HCEC 1CT (cell line): ENCODE measurements at places on chromosomes 12 and 14.

DNA sequence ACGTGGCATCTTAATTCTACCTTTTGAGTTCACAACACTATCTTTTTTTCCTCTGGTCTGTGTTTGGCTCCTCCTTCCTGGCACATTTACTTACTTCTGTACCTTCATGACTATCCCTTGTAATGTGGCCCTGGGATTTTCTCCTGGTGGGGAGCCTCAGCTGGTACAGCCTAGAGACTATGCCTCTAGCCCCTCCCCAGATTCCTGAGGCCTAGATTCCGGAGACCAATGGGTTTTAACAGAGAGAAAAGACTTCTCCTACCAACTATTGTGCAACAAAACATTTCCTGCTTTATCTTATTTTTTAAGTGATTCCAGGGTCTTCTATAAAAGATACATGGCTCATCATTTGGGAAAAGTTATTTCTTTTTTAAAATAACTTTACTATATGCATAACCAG lies 216.2 kb upstream of the KRR1 start:
- DNase-seq: no peak

GRCh38 chr12:6672143-6672542 lies 9.2 kb upstream of the ING4 start:
- no peak for DNase-seq

DNA sequence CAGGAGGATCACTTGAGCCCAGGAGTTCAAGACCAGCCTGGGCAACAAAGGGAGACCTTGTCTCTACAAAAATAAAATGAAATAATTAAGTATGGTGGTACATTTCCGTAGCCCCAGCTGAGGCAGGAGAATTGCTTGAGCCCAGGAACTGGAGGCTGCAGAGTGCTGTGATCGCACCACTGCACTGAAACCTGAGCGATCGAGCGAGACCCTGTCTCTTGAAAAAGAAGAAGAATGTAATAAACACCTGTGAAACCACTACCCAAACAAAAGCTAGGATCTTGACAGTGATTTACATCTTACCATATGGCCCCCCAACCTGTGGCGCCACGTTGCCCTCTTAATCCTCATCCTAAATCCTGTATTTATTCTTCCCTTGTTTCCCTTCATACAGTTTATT lies 5.7 kb upstream of the DTX1 start:
- DNase-seq: no peak

DNA sequence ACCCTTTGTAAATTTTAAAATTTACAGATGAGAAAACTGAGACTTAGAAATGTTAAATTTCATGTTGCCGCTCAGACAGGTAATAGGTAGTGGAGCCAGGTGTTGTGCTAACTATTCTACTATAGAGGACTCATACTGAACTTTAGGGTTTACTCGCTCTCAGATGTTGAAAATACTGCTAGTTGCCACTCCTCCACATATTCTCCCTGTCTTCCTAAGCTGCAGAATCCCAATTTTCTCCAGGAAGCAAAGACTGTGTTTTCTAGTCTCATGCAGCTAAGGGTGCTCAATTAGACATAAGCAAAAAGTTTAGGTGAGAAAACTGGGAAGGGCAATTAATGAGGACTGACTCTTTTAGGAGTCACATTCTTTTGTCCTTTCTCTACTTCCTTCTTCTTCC lies 612.3 kb downstream of the KCNH5 start:
- DNase-seq: no peak

GRCh38 chr14:70032447-70032846 lies 153.2 kb downstream of the SMOC1 start:
- no peak for DNase-seq

DNA sequence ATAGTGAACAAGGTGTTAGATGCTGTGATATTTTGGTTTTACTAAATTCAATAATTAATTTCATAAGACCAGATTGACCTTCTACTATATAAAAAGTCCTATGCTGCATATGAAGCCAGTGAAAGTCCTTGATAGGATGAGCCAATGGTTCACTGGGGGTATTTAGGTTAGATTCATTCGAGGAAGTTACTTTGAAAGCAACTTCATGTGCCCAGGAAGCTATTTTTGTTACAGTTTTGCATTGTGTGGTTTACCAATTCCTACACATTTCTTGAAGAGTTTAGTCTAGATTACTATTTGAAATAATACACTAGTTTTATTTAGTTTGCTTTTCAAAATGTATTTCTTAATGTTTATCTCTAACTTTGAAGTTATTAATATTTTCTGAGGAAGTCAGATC lies 58.5 kb upstream of the RMST start:
- no peak for DNase-seq

- DNase-seq: peak; percentile 32
These were observed 3.2 kb upstream of the ADAM21 start for GRCh38 chr14:70448633-70449340.

DNA sequence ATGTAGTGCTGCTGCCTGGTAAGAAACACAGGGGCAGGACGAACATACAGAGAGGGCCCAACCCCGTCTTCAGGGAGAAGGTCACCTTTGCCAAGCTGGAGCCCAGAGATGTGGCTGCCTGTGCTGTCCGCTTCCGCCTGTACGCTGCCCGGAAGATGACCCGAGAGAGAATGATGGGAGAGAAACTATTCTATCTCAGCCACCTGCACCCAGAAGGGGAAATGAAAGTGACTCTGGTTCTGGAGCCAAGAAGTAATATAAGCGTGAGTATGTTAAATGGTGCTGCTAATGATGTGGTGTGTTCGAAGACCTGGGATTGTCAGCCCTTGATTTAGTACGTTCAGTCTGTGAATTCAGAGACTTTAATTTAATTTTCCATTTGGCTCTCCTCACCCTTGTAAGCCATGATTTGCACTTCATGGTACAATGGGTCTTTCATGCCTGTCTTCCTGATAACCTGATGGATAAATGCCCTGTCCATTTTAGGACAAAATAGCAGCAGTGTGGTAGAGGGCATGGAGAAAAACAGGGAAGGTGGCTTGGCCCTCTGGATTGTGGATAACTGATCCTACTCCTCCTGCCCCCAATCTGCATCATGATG lies 318.9 kb downstream of the SNAPC1 start:
- DNase-seq: no peak

DNA sequence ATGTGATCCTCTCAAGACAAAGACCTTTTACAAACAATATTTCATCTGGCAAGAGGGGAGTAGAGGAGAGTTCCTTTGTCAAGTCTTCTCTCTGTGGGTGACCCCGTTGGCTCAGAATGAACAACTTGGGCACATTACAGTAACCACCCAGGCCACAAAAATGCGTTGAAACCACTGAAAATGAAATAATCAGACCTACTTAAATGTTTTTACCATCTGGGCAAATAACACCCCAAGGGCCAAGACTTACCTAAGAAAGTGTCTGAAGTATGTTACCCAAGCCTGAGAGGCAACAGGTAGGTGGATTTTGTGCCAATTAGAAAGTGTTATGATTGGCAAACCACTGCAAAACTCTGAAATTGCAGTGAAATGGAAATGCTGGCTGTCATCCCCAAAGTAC lies 1.3 kb downstream of the TC2N start:
- no peak for DNase-seq

DNA sequence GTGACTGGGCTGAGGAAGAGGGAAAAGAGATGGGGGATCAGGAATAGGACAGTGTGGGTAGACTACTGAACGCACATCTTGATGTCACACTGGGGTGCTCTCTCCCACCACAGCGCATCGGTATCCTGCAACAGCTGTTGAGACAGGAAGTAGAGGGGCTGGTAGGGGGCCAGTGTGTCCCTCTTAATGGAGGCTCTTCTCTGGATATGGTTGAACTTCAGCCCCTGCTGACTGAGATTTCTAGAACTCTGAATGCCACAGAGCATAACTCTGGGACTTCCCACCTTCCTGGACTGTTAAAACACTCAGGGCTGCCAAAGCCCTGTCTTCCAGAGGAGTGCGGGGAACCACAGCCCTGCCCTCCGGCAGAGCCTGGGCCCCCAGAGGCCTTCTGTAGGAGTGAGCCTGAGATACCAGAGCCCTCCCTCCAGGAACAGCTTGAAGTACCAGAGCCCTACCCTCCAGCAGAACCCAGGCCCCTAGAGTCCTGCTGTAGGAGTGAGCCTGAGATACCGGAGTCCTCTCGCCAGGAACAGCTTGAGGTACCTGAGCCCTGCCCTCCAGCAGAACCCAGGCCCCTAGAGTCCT lies 6.9 kb downstream of the C1QL4 start:
- DNase-seq: no peak

- peak; percentile 48 for DNase-seq
These were observed 667.2 kb downstream of the DIO2 start for GRCh38 chr14:79543967-79544697.

- no peak for DNase-seq
These were observed at the start of gene GLT1D1 for GRCh38 chr12:128852885-128853599. Gene GLT1D1 (plus strand): TSS chr12:128853478. CDS start chr12:128853582, 104 bp downstream.

GRCh38 chr12:17215759-17216570 lies 610.0 kb upstream of the LMO3 start:
- no peak for DNase-seq

DNA sequence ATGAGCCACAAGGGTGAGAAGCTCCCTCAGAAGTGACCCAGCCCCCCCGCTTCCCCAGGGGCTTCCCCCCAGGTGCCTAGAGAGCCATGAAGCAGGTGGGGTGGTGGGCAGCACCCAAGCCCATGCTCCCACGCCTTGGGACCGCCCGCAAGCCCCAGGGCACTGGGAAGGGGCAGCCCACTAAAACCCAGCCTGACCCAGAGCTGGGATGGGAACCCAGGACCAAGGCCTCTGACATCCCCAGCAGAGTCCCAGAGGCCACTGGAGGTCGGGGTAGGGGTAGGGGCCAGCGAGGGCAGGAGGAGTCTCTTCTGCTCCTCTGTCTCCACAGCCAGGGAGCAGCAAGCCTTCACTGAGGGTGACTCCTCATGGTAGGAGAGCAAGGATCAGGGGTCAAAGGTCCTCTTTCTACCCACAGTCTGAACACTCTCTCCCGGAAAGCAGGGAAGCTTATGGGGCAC lies 86.5 kb upstream of the ZFP36L1 start:
- no peak for DNase-seq
